ENCODE measurements at places on chromosomes 5 and 9.

DNA sequence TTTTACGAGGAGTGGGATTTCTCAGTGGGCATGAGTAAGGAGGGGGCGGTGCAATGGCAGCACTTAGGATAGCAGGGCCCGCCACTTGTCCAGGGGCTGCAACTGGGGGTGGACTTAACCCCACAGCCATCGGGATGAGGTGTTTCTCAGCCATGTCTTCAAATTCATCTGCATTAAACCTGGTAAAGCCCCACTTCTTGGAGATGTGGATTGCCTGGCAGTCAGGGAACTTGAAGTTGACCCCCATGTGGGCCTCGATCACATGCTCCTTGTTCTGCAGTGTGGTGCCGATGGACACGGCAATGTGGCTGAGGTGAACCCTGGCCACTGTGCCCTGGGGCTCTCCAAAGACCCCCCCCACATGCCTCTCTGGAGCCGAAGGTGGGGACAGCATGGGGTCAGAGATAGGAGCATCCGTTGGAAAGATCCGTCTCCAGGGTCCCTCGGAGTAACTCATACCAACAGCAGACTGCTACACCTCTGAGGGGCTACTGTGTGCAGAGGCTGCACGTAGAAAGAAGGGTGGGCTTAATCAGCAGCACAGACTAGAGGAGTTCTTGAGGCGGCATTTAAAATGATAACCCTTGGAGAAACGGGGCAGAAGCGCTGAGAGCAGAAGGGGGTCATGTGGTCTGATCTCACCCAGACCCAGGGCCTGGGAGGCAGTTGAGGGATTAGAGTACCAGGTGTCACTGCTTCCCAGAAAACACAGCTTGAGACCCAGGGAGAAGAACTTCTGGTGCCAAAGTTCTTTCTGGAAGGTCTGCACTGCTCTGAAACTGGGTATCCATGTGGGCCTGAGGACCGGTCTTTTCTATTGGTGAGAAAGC is 141.4 kb downstream of the MTX3 start:
- no peak for DNase-seq

- peak; percentile 49 for DNase-seq
Observed at GRCh38 chr5:36373527-36374086, 71.9 kb upstream of the RANBP3L start.

GRCh38 chr9:98038958-98039357 is 17.6 kb upstream of the NANS start:
- no peak for DNase-seq

- no peak for DNase-seq
Observed at GRCh38 chr5:128615578-128615977, 77.5 kb upstream of the FBN2 start.

DNA sequence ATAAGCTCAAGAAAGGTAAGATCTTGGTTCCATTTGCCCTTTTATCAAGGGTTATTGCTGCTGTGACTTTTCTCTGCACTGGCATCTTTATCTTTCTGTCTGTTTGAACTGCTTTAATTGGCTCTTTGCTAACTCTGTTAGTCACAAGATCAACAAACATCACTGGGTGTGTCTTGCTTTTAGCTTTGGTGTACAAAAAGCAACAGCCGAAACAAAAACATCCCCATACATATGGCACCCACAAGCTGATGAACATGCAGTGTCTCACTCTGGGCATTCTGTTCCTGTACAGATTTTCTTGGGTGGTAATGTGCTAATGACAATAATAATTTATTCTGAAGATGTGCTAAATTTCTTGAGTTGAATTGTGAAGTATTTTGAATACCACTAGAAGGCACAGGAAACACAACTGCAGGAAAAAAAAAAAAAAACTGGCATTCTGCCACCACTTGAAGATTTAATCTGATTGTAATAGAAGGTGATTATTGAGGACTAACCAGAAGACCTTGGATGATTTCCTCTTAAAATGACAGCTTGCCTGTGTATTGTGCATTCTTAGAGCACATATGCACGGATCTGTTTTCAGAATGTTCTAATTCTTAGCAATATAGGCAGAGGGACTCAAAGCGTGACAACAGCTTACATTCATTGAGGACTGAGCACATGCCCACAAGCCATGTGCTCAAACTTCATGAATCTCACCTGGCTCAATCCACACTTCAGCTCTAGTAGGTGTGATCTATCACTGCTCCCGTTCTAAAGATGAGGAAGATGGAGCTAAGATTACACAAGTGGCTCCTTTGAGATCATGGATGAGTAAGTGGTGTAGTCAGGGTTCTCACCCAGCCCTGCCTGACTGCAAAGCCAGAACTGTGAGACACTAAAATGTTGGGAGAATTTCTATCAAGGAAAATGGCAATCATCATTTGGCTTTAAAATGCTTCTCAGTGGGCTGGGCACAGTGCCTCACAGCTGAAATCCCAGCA is 96.4 kb downstream of the EBF1 start:
- no peak for DNase-seq
